NCI-H2029 (cell line): ENCODE measurements at places on chromosomes 7 and 10.

GRCh38 chr10:1228467-1228975, 172.3 kb downstream of the WDR37 start:
- no peak for DNase-seq

- no peak for DNase-seq
These were observed 515 bp downstream of the FAM149B1 start for GRCh38 chr10:73168465-73168803.

GRCh38 chr7:142798451-142799436, 28.0 kb downstream of the PRSS2 start:
- no peak for DNase-seq

GRCh38 chr10:109746861-109747260, 176.4 kb downstream of the XPNPEP1 start:
- no peak for DNase-seq

- DNase-seq: no peak
These were observed 8.0 kb downstream of the RSU1 start for GRCh38 chr10:16809074-16809718.

DNA sequence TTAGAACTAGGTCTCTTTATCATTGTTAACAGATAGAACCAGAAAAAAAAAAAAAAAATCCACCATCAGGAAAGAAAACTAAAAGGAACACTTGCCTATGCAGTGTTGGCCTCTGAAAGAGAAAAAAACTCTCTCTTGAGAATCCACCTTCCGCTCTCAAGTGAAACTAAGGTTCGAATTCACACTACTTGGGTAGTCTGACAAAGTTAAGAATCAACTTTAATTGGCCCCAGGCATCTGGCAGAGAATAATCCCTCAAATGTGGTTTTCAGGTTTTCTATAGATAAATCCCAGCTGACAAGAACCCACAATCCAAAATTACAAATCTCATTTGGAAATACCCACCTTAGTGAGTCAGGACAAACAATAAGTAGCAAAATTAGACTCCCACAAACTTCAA, 199.7 kb upstream of the LRRN3 start:
- no peak for DNase-seq

DNA sequence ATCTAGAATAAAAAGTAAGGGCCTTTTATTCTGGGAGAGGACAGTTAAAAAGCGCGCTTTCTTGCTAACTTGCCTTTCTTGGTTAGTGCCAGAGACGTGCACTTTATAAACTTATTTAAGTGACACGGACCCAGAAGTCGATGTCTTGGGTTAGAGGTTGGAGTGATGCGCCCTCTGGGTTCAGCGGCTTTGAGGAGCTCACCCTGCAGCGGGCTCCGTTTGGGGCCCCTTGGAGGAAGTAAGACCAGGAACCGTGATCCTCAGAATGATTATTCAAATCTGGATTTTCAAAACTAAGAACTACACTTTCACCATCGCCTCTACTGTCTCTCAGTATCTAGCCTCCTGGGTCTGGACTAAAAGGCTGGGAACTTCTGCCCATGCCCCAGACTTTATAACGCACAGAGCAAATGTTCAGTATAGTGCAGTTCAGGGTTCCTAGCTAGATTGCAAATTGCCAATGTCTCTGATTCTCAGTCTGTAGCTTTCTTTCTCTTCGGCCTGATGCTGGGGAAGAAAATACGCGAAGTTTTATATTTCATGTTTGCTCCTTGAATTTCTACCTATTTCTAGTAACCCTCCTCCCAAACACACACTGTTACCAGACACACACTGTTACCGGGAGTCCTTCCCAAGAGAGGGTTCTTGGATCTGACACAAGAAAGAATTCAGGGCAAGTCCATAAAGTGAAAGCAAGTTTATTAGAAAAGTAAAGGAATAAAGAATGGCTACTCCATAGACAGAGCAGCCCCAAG, 18.6 kb upstream of the SMO start:
- no peak for DNase-seq

DNA sequence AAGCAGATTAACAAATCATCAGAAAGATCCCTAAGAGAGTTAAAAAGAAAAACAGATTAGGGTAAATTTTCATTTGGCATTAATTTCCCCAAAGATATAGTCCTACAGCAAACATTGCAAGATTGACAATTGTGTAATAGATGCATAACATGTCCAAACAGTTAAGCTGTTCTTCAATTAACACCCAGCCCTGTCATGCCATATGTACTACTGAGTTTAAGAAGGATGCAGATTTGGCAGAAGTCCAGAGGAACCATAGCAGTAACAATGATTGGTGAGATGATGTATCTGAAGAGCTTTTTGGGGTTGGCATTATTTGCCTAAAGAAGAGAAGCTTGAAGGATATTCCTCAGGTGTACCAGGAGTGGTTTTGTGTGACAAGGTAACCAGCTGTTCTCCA, 287.6 kb downstream of the LRMDA start:
- DNase-seq: no peak

GRCh38 chr7:54541669-54542625, at the start of gene VSTM2A:
VSTM2A (plus strand) TSS chr7:54542375; CDS start chr7:54542731, 356 bp downstream.
- peak; percentile 69 for DNase-seq

- no peak for DNase-seq
These were observed 353.5 kb downstream of the ELMO1 start for GRCh38 chr7:37095122-37095521.

DNA sequence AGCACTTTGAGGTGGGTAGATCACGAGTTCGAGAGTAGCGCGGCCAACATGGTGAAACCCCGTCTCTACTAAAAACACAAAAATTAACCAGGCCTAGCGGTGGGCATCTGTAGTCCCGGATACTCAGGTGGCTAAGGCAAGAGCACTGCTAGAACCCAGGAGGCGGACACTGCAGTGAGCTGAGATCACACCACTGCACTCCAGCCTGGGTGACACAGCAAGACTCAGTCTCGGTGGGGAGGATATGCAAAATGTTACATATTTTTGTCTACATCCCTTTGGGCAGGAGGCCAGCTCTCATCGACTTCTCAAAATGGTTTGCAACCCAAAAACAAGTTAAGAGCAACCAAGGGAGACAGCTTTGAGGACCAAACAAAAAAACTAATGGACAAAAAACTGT, 8.2 kb downstream of the ATE1 start:
- DNase-seq: no peak

DNA sequence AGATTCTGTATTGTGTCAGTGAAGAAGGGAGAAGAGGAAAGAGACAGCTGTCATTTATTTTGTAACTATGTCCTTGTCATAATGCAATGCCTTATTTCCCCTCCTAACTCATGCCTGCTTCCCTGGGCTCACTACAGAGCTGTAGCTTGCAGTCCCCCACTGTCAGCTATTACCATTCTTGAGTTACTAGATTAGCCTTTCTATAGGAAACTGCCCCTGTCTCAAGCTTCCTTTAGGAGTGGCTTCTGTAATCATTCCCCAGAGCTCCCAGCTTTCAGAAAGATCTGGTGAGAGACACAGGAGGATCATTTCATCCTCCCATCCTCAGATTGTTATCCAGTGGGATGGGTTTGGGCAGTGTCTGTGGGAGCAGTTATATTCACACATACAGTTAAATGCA, 32.4 kb upstream of the SMKR1 start:
- DNase-seq: no peak

- no peak for DNase-seq
These were observed 69.9 kb upstream of the LRRC4 start for GRCh38 chr7:128100949-128101713.

- no peak for DNase-seq
These were observed 11.9 kb upstream of the ZMIZ1 start for GRCh38 chr10:79056736-79057391.

DNA sequence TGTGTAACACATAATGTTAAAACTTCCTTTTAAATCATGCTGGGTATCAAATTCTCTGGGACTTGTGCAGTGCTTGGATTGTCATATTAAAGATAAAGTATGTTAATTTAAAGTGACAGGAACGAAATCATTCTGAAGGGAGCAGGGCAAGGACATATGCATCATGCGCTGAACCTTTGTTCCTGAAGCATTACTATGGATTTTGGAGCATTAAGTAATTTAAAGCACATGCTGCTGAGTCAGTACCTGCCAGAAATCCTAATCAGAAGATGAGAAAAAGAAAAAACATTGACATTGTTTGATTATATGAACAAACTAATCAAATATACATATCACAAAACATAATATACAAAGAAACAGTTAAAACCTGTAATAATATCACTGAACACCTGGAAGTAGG, 101.4 kb downstream of the MICU1 start:
- no peak for DNase-seq

GRCh38 chr7:124196519-124196918, 163.7 kb upstream of the TMEM229A start:
- no peak for DNase-seq

- DNase-seq: no peak
These were observed 30.2 kb downstream of the NPTX2 start for GRCh38 chr7:98647326-98647725.

- no peak for DNase-seq
These were observed 148.8 kb upstream of the VWC2 start for GRCh38 chr7:49624611-49625010.

- DNase-seq: peak; percentile 15
These were observed 17.0 kb upstream of the ECHDC3 start for GRCh38 chr10:11724938-11725776.

- no peak for DNase-seq
These were observed 291.8 kb downstream of the PLXDC2 start for GRCh38 chr10:20108021-20108420.

GRCh38 chr7:30327813-30328212, 43.4 kb downstream of the ZNRF2 start:
- no peak for DNase-seq

DNA sequence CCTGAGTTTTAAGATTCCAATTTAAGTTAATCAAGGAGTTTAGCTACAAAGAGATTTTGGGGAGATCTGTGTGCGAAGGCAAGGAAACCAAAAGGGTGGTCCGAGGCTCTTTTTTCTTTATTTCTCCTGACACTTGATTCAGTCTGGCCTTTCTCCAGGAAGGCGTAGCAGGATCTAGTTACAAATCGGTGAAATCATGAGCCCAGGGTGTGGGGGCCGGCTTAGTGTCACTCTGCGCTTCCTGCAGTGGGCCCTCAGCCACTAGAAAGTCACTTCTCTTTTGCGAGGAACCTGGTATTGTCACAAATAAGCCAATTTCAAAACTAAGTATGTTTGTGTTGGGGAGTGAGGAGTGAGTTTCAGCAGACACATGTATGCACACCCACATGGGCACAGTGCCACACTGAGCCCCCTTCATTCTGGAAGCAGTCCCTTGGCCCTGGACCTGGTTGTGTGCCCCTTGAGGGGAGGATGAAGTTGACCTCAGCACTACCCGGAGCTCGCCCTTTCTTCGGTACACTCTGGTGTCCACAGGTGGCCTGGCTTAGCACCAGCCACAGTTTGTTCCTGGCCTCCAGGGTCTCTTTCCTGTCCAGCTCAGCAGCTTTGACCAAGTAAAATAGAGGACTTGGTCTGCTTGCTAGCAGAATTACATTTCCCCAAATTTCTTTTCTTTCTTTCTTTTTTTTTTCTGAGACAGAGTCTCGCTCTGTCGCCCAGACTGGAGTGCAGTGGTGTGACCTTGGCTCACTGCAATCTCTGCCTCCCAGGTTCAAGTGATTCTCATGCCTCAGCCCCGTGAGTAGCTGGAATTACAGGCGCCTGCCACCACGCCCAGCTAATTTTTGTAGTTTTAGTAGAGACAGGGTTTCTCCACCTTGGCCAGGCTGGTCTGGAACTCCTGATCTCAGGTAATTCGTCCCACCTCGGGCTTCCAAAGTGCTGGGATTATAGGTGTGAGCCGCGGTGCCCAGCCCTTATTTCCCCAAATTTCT, 84.0 kb upstream of the BTBD16 start:
- DNase-seq: peak; percentile 29

DNA sequence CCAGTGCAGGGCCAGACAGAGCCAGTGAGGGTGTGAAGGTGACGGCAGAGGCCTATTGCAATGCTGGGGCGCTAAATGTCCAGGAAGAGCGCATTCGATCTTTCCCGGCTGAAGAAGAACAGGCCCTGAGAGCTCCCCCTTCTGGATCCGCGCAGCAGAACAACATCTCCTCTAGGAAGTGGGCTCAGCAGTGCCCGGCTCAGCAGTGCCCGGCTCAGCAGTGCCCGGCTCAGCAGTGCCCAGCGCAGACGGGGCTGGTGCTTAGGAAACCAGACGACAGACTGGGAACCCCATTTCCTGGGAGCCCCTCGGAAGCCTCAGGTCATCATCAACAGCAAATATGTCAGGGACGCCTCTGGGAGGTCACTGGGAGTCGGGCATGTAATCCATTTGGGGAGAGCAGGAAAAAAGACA, 4.7 kb upstream of the NOS3 start:
- peak; percentile 70 for DNase-seq

GRCh38 chr7:116738378-116738777, 66.4 kb downstream of the MET start:
- DNase-seq: no peak

GRCh38 chr10:26491934-26492333, 53.8 kb downstream of the APBB1IP start:
- DNase-seq: no peak

- DNase-seq: no peak
These were observed 33.1 kb downstream of the ZMIZ1 start for GRCh38 chr10:79101560-79102497.

- peak; percentile 61 for DNase-seq
These were observed 1.8 kb upstream of the TTYH3 start for GRCh38 chr7:2629746-2630681.

DNA sequence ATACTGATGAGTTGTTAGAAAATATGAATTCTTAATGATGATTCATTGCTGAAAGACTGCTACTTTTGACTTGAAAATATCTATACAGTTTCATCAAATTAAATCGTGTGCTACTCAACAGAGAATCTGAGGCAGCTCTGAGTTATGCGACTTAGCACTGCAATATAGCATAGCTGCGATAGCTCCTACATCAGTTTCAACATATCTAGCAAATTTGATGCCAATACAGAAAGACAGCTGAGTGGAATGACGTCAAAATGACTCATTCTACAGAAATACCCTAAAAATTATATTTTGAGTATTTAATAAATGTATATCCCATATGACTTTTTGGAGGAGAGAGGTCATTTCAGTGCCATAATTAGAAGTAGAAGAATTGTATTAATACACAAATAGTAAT, 1.1 kb upstream of the TARP start:
- no peak for DNase-seq

DNA sequence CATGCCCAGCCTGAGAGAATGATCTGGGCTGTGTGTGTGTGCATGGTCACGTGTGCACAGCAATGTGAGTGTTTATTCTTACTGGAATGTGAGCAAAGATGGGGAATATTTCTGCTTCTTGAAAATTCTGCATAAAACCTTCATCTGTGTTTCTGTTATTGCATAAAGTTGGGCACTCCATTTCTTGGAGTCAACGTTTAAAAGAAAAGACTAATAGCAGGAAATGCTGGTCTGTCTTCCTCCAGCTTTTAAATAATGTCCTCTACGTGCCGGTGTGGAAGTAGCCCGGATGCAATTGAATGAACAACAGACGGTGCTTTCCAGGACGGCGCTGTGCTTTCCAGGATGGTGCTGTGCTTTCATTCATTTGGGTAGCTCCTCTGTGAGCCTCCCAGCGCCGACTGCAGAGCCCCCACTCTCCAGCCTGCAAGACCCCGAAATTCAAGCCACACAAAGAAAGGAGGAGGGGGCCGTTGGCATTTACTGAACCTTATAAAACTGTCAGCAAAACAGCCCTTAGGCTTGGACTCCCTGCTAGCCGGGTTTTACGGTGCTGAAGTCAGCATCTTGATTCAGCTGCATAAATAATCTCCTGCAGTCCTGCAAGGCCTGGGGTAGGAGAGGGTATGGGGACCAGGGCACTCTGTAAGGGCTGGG, 158.2 kb upstream of the PRKCQ start:
- DNase-seq: no peak
